ENCODE measurements at places on chromosomes 2 and 18.
A peak's percentile ranks its signal among the peaks of the same experiment; 100 is the strongest.

DNA sequence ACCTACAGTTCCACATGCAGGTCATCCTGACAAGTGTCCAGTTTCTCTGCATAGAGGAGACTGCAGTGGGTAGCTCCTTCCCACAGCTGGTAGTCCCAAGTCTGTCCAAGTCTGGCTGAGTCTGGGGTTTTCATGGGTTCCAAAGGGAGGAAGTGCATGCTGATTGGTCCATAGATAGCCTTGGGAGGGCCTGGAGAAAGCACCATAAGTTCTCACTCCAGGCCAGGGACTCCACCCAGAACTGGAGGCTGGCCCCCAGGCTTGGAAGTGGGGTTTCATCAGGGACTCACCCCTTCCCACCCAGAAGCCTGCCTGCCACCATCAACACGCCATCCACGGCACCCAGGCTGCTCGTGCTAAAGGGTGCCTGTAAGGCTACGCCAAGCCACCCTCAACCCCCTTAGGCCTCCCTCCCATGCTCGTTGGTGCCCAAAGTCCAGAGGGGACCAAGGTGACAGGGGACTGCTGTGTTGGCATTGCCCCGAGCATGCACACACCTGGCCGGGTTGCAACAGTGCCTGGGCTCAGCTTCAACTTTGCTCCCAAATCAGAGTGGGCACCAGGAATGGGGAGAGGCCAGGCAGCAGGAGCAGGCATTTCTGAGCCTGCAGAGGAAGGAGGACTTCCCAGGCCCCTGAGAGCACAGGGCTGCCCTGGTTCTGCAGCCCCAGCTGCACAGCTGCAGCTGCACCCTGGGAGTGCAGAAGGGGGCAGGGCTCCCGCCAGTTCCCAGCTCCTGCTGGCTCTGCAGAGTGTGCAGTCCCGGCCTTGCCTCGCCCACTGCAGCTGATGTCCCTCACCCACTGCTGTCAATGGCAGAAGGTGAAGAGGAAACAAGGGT, 116.5 kb upstream of the MAP2 start:
- no peak for DNase-seq

DNA sequence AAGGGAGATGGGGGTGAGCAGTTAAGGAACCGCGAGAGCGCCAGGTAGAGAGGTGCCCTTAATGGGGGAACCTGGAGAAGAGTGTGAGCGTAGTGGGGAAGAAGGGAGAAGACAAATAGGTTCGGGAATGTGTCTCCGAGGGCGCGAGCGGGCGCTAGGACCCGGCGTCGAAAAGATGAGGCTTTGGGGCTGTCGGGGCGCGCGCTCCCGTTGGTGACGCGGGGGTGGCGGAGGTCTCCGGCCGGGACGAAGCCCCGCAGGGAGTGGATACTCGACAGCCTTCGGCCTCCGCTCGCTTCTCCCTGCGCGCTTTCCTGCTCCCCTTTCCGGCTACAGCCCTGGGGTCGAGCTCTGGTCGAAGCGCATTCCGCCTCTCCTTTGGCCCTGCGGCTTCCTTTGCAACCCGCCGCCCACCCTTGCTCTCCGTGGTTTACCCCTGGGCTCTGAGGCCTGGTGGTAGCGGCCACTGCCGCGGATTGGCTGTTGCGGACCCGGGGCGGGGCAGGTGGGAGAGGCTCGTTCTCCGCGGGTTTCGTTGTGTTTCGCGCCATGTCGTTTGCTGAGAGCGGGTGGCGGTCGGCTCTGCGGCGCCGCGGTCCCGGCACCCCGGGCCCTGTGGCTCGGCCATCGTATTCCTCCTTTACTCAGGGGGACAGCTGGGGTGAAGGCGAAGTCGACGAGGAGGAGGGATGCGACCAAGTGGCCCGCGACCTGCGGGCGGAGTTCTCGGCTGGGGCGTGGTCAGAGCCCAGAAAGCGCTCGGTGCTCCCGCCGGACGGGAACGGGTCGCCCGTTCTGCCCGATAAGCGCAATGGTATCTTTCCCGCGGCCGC, at the start of gene ARL6IP6:
TSS of gene ARL6IP6 (plus strand) at position 545 of the 833 bp plus-strand sequence. CDS start at position 550, 5 bp downstream.
- peak; percentile 89 for DNase-seq

GRCh38 chr2:239880396-239880795, 144.7 kb downstream of the NDUFA10 start:
- DNase-seq, result no peak

GRCh38 chr18:3015204-3015592, 2.3 kb upstream of the LPIN2 start:
- DNase-seq, result no peak

DNA sequence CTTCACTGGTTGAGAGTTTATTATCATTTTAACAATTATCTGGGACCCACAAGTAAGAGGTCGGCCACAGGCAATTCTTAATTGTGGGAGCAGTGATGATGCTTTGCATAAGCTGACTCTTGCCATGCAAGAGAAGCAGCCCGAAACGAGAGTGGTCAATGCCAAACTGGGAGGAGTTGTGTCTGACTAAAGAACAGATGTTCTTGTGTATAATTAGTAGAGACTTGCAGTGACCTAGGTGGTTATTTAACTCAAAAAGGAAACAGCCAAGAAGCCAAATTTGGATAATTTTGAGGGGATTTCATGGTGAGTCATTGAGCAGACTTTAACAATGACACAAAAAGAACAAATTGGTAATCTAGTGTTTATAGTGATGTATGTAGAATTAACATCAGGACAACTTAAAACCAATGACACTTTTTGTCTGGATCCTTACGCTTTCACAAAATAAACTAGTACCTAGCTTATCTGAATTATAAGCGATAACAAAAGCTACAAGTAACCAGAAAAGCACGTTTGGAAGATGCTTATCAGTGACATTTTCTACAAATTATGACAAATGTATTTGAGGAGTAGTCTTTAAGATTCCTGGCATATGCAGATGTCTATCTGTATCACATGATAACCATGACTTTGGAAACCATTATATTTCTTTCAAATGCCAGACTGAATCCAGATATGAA, 184.7 kb upstream of the DLGAP1 start:
- no peak for DNase-seq

DNA sequence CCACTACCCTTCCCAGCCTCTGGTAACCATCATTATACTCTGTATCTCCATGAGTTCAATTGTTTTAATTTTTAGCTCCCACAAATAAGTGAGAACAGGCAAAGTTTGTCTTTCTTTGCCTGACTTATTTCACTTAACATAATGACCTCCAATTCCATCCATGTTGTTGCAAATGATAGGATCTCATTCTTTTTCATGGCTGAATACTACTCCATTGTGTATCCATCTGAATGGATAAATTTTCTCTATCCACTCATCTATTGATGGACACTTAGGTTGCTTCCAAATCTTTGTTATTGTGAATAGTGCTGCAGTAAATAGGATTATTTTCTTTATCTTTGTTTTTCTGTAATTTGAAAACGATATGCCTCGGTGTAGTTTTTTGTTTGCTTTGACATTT, 26.2 kb downstream of the ANKAR start:
- DNase-seq, result no peak

DNA sequence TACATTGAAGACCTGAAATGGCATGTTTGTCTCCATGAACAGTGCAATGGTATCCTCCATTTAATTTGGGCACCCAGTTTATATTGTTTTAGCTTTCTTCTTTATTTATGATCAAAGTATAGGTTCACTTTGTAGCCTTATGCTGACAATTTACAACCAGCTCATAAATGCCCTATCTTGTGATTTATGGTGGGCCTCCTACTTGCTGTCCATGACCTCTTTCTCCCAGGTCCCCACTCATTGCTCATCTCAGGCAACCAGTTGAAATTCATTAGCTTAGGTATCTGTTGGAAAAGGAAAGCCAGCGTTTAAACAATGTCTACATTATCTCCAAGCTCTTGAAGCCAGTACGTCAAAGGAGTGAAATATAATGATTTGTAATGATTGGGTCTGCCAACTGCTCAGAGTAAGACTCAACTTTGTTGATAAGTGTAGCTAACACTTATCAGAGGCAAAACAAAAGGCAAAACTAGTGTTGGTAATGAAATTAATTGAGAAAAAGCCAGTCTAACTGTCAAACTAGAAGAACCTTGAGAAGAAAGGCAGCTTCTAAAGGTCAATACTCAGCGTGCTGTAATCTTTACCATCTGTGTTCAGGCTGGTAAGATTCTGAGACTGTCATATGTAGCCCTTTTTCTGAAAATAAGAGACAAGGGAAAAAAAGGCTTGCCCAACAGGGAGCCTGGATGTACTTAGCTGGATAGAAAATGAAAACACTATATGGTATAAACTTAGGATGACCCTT, 695.9 kb downstream of the EPHA4 start:
- no peak for DNase-seq

DNA sequence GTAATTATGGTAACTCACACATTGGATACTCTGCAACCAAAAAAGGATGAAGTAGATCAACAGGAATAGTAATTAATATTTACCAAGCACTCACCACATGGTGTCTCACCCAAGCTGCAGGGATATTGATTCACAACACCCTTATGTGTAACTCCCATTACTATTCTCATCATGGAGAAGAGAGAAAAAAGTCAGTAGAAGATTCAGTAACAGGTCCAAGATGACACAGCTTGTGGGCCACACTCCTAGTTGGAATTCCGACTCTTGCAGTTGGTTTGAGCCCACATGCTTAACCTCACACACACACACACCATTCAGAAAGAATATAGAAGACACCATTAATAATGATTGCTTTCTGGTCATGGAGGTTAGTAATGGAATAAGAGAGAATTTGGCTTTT, 1.7 kb upstream of the MLPH start:
- no peak for DNase-seq

GRCh38 chr18:35510076-35510651, 12.4 kb upstream of the INO80C start:
- DNase-seq, result no peak

All from activated naive CD4-positive, alpha-beta T cell (primary cell).